ENCODE measurements at places on chromosomes 12 and 14.

- DNase-seq: peak; percentile 8
Measured at GRCh38 chr12:30694412-30695198, 1.1 kb downstream of the IPO8 start.

- DNase-seq: no peak
Measured at GRCh38 chr14:104732931-104733681, 9.1 kb downstream of the ADSS1 start.

- DNase-seq: no peak
Measured at GRCh38 chr12:61072717-61073116, 1187.5 kb upstream of the USP15 start.

- DNase-seq: no peak
Measured at GRCh38 chr14:35669782-35670181, 135.8 kb downstream of the INSM2 start.

DNA sequence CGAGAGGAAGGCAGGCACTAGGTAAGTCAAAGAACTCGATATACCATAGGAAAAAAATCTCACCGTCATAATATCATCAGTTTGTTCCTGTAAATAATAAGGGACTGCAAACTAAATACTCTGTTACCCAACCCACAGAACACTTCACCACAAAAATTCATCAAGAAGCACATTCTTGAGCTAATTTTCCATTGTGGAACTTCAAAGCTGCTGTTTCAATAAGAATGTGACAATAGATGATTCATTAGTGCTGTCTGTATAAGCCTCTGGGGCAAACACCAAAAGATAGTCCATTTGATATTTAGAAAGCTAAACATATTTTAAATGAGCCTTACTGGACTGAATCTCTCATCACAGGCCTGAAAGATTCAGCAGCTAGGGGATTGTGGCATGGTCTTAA is 219.4 kb downstream of the KSR2 start:
- DNase-seq: no peak

DNA sequence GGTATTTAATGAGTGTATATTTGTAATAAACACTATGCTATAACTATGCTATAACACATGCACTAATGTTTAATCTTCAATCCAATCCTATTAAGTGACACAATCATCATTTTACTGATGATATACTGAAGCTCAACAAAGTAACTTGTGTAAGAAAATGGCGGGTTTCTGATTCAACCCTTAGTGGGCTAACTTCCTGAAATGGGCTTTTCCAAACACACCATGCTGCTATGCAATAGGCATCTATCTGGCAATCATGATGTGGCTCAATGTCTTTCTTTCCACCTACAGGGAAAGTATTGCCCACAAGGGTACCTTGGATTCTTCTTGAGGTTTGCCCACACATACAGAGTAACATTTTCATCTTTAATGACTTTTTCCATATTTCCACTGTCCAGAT is 48.3 kb downstream of the DNAI7 start:
- no peak for DNase-seq

GRCh38 chr12:116302166-116303058 is 24.9 kb upstream of the MED13L start:
- no peak for DNase-seq

GRCh38 chr14:24233538-24233866 is 773 bp downstream of the GMPR2 start:
- DNase-seq: no peak

DNA sequence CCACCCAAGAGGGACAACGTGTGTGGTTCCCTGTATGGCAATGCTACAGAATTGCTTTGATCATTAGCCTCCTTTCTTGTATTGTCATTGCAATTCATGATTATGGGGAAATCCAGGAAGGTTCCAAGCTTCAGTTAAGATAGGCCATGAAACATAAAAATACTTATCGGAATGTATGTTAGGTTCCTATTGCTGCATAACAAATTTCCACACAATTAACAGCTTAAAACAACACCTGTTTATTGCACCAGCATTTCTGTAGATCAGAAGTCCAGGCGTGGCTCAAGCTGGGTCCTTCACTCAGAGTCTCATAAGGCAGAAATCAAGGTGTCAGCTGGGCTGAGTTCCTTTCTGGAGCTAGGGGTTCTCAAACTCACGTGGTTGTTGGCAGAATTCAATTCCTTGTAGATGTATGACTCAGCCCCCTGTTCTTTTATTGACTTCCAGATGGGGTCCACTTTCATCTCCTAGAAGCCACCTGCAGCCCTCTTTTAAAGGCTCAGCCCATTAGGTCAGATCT is 365.6 kb upstream of the TMPO start:
- no peak for DNase-seq

DNA sequence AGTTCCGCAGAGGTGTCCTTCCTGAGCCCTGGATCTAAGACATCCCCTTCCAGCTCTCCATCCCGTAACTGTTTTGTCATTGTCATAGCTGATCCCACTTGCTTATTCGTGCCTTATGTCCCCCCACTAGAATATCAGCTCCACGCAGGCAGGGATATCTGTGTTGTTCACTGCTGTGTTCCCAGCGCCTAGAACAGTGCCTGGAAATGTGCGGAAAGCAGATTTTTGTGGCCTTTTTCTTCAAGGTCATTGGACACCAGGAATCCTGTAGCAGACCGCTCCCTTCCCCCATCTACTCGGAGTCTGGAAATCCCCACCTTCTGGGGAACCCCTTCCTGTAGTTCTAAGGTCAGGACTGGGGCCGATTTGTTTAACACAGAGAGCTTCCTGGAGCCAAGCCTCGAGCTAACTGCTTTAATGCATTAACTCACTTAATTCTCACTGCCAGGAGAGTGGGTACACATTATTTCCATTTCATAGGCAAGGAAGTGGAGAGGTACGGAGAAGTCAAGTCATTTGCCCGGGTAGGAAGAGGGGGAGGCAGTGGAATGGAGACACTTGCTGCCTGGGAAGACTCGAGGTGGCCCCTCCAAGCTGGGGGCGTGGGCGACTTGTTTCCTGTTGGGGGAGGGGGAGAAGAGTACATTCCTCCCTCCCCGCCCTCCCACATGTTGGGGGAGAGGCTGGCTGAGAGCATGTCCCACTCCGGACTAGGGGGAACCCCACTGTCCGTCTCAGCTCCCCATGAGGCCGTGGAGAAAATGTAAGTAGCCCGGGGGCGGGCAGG is 1.2 kb upstream of the SH2B3 start:
- DNase-seq: peak; percentile 81

DNA sequence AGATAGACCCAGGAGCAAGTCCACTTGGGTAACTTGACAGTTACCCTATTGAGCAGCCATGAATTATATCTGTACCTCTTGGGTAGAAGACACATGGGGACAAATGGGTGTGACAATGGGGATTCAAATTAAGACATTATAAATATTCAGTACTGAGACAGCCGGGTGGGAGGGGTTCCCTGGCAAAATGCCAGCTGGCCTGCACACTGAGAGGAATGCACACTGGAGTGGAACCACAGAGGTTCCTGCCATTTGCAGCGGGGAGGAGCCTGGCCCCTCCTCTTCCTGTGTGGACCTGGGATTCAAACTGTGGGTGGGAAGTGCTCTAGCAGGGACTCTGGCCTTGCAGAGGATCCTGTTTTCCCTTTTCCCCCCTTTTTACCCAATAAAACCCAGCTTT is 118.7 kb upstream of the CDKN3 start:
- no peak for DNase-seq

DNA sequence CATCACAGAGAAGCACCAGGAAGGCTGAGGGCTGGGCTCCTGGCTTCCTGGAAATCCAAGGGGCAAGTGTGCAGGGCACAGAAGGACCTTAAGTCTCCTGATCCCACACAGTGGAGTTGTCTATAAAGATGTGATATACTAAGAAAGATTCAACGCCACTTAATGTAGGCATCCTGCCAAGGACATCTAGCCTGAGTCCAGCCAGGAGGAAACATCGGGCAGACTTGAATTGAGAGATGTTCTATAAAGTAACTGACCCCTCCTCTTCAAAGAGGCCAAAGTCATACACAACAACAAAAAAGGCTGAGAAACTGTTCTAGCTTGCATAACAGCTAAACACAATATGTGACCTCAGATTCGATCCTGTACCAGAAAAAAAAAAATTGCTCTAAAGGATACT is 299.5 kb upstream of the NOS1 start:
- DNase-seq: no peak

- no peak for DNase-seq
Measured at GRCh38 chr12:2485681-2486080, 309.1 kb upstream of the FKBP4 start.

GRCh38 chr14:29738950-29739349 is 188.7 kb downstream of the PRKD1 start:
- no peak for DNase-seq

GRCh38 chr12:70733385-70733784 is 96.2 kb upstream of the PTPRB start:
- DNase-seq: no peak

DNA sequence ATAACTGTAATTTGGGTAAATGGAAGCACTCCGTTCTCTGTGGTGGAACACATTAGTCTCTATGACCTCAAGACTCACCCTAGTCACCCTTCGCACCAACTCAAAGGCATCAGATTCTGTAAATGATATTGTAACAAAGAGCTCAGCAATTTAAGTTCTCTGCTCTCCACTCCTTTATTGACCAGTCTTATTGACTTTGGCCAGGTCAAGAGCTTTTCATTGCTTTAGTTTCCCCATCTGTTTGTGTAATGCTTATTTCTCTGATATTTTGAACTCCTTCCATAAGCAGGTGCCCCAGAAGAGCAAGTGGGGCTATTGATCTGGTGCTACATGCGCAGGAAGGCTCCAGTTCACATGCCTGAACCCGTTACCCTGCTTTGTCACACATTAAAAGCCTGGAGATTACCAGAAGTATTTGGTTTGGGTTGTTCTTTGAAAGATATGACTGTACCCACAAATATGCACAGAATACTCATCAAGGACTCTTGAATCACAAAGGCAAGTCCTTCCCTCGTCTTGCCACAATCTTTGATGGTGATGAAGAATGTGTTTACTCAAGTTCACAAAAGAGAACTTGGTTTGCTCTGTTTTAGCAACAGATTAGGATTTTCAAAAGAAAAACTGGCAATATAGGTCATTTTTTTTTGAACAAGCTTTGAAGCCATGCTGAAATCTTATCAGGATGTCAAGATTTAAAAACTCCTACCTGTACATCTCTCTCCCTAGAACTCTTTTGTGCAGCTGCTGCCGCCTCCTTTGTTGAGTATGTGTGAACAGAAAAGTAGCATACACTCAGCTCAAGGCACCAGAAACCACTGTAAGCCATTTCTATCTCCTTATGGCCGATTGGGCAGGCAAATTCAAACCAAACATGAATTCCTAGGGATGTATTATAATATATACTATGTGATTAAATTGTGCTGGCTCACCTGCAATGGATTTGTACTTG is 193.9 kb downstream of the BCAT1 start:
- no peak for DNase-seq

DNA sequence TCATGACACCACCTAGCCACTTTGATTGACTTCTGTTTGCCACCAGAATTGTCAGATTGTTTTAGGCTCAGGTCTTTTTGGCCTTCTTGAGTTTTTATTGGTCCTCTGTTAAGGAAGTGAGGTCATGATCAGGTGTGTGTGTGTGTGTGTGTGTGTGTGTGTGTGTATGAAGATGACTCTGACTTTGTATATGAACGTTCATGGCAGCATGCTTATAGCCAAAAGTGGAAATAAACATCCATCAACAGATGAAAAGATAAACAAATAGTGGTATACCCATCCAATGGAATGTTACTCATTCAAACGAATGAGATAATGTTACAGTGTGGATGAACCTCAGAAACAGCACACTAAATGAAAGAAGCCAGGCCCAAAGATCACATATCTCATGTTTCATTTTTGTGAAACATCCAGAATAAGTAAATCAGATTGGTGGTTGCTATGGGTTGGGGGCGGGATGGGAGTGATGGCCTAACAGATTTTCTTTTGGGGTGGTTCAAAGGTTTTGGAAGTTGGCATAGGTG is 258.6 kb downstream of the KTN1 start:
- no peak for DNase-seq

GRCh38 chr14:23621932-23622730 is 14.0 kb upstream of the DHRS2 start:
- DNase-seq: no peak

DNA sequence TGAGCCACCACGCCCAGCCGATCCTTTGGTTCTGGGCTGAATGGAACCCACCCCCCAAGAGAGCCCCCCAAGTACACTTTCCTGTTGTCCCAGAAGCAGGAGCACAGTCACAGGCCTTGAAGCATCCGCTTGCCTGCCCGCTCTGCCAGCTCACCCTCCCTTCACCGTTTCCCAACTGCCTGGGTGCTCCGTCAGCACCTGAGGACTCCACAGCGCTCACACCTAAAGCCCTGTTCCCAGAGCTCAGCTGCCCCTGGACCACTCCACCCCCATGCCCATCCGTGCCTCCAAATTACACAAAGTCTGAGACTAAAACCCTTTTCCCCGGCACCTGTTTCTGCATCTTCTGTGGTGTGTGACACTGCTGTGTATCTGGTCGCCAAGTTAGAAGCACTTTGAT is 44.3 kb upstream of the TRAF3 start:
- no peak for DNase-seq

DNA sequence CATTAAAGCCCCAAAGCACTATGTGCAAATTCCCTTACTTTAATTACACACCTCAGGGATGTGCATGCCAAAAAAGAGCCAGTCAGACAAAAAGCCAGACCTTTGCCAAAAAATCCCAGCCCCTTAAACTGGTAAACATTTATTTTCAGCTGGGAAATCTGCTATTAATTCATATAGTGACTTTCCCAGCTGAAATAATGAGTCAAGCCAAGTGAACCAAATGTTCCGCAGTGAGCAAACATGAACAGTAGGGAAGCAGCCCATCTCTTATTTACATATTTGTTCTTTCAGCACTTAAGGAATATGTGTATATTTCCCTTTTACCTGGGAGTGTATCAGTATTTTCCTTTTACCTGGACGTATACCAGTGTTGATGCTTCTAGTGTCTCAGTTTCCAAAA is 44.0 kb upstream of the OTX2 start:
- no peak for DNase-seq

- no peak for DNase-seq
Measured at GRCh38 chr14:32011225-32011624, 65.9 kb upstream of the ARHGAP5 start.

DNA sequence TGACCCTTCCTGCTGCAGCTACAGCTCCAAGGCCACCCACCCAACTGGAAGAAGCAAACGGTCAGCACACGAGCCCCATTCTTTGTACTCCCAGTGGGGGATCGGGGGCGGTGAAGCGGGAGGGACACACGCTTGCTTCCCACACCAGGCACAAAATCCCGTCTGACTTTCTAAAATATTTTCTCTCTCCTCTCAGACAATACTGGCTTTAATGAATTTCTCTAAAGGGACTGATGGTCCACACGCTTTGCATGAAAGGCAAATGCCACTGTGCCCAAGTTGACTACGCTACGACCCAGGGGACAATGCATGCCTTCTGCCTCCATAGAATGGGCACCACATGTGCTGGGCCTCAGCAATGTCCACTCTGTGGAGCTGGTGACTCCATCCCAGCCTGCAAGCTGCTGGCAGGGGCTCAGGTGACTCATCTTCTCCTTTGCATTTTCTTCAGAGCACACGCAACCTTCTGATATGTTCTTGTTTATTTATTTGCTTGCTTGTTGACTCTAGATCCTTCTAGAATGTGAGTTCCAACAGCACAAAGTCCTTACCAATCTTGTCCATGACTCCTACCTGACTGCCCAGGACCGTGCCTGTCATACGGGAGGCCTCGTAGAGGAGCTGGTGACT is 15.6 kb downstream of the SYNE3 start:
- no peak for DNase-seq

Measured in activated naive CD4-positive, alpha-beta T cell treated with Interleukin-2 at 50 U/mL for 16 hours (primary cell).